ENCODE measurements at places on chromosomes 16 and 17.

- DNase-seq, result no peak
Observed at GRCh38 chr17:65277576-65277975, 140.4 kb downstream of the RGS9 start.

DNA sequence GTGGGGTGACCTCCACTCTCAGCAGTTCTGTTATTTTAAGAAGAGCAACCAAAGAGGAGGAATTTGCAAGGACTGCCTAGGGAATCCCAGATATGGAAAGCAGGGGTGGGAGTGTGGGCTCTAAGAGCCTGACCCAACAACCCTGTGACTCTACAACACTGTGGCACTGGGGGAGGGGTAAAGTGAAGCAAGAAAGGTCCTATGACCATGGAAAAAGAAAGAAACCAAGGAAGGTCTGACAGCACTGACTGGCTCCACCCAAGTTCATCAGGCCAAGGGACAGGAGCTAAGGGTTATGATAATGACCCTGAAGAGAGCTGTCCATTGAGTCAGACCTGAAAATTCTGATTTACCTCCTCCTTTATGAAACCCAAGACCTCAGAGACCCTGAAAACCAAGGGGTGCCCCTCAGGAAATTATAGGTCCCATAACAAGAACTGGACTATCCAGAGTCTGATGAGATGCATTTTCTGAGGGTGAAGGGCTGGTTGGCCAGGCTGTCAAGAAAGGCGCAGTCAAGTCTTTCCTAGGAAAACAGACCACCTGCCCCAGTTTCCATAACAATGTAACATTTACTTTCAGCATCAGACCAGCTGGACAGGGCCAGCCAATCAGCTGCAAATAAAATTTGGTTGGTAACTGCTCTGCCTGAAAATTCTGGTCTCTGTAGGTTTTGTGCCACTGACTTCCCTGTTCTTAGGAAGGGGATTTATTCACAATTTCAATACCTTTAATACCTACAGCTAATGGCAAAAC lies 53.8 kb upstream of the MTMR4 start:
- no peak for DNase-seq

DNA sequence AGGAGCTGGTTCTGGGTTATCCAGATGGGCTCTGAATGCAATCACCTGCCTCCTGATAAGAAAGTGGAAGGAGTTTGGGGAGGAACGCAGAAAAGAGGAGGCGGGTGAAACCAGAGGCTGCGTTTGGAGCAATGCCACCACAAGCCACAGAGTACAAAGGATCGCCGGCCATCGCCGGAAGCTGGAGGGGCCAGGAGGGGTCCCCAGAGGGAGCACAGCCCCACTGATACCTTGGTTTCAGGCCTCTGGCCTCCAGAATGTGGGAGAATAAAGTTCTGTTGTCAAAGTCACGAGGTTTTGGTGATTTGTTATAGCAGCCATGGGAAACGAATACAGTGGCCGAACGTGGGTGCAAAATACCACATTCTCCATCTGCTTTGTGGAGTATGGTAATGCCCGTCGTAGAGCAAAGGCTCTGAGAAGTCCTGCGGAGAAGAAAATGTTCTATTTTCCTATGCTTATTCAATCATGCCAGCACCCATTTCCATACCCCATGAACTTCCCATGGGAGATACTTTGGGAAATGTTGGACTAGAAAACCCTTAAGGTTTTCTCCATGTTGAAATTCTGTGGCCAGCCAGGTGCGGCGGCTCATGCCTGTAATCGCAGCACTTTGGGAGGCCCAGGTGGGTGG lies 51.4 kb downstream of the ZDHHC7 start:
- no peak for DNase-seq

- no peak for DNase-seq
Observed at GRCh38 chr17:6096201-6097004, 26.2 kb downstream of the WSCD1 start.

DNA sequence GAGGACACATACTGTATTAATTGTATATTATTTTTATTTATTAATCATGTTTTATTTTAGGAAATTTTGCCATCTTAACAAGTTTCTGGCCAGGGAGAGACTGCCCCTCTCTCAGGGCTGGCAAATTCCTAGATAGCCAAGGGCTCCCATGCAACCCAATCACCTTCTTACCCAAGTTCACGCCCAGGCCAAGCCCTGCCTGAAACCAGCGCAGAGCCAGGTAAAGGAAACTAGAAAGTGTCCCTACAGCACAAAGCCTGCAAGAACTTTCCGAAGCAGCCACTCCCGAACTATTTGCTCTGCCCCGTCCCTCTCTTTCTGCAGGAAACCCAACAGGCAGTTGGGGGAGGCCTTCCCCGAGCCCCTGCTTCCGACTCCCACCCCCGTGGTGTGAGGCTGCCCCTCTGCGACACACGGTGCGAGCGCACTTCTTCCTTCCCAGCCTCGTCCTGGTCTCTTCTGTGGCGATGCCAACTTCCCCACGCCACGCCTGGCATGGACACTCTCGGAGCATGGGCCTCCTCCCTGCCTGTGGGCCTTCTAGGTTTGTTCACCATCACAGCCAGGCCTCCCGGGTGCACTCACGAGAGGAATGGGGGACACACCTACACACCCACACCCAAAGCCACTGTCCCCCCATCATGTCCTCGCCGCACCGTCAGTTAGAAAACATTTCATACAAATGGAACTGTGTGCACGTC lies 100.4 kb downstream of the ZNF778 start:
- DNase-seq, result peak; percentile 24

GRCh38 chr17:60640503-60640902 lies 37.1 kb upstream of the BCAS3 start:
- DNase-seq, result no peak

DNA sequence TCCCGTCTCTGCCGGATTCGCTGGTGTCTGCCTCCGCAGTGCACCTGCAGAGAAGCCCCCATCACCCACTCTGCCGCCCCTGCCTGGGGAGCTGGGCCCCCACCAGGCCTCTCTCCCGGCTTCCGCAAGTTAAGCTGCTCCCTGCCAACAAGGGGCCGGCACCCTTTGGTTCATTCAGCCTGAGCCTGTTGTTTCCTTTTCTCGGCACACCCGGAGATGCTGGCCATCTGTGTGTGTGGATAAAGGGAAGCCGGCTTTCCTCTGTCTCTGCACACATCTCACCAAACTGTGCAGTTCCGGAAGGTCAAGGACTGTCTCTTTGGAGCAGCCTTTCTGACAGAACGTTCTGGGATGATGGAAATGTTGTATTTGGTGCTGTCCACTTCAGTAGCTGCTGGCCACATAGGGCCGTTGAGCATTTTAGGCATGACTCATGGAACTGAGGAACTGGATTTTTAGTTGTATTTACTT lies 6.8 kb downstream of the MAPK8IP3 start:
- no peak for DNase-seq

GRCh38 chr17:39709319-39709997 lies 9.6 kb downstream of the ERBB2 start:
- DNase-seq, result no peak

DNA sequence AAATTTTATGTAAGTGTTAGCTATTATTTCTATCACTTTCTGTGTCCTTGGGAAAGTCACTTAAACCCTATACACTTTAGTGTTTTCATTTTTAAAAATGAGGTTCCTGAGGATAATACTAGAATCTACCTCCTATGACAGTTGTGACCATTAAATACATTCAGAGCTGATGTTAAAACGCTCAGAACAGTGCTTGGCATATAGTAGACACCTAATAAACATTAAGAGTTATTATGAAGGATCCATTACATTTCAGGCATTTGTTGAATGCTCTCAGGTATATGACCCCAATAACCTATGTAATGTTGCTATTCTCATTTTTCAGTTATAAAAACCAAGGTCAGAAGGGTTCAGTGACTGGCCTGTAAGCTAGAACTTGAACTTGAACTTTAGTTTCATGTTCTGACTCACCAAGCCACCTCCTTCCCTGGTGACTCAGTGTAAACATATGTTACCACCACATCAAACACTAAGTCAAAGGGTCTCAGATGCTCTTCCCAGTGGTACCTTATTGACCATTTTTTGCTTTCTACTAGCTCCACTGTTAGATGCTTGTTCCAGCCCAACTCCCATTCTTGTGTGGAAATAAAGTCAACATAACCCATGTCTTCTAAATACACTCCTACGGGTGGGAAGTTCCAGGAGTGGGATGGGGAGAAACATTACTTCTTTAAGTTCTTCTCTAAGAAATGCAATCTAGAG lies 47.6 kb downstream of the HSD17B2 start:
- DNase-seq, result no peak

- DNase-seq, result no peak
Observed at GRCh38 chr16:15483857-15484256, 49.5 kb downstream of the BMERB1 start.

- no peak for DNase-seq
Observed at GRCh38 chr16:67236563-67237395, 9.8 kb downstream of the TMEM208 start.

DNA sequence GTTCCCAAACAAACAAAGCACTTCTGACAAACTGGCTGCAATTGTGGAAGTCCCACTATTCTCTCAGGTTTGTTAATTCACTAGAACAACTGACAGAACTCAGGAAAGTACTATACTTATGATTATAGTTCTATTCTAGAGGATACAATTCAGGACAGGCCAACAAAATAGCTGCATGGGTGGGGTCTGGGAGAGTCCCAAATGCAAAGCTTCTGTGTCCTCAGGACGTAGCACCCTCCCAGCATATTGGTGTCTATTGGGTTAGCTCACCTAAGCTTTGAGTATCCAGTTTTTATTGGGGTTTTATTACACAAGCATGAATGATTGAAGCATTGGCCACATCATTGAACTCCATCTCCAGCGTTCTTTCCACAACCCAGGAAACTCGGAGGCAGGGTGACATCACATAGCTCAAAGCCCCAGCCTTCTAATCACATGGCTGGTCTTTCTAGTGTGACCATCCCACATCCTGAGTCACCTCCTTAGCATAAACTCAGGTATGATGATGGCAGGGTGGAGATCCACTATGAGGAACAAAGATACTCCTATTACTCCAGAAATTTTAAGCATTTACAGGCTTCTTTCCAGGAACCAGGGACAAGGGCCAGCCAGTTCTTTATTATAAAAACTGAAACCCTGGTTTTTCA lies 43.9 kb upstream of the CCNF start:
- DNase-seq, result no peak

GRCh38 chr16:16083421-16084156 lies 134.2 kb downstream of the ABCC1 start:
- DNase-seq, result no peak

DNA sequence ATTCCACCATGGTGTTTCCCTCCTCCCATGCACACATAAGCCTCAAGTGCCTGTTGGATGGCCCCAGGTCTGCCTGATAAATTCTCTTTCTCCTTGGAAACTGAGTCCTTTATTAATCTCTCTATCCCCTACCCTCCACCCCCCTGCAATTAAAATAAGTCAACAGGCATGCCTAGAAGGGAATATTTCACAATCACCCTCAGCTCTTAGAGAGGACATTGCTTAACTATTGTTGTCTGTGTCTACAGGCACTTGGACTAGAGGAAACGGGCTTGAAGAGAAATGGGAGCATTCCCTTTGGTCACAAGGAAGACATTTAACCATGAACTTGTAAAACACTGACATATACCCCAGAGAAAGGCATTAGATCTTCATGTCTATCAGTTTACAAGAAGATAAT lies 39.5 kb downstream of the RCVRN start:
- no peak for DNase-seq

- DNase-seq, result no peak
Observed at GRCh38 chr16:27346819-27347218, 33.0 kb downstream of the IL4R start.

GRCh38 chr17:34125921-34126320 lies 129.2 kb upstream of the CCL2 start:
- no peak for DNase-seq

GRCh38 chr17:1464186-1464585 lies 8.2 kb upstream of the CRK start:
- DNase-seq, result no peak

- no peak for DNase-seq
Observed at GRCh38 chr16:75342308-75342811, 90.9 kb upstream of the BCAR1 start.

DNA sequence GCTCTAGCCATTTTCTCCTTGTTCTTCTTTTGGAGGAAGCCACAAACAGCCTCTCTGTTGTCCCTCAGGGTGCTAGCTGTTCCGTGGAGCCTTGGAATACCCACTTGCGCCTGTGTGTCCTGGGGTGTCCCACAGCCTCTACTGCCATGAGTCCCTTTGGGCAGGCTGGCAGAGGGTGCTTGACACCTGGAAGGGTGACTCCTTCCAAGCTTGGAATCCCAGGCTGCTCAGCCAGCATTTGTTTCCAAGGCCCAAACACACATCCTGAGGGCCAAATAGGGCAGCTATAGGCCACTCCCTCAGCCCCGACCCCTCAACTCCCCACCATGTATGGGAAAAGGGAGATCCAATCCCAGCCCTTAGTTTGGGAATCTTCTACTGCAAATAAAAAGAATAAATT lies 14.9 kb downstream of the ZNHIT3 start:
- DNase-seq, result no peak

DNA sequence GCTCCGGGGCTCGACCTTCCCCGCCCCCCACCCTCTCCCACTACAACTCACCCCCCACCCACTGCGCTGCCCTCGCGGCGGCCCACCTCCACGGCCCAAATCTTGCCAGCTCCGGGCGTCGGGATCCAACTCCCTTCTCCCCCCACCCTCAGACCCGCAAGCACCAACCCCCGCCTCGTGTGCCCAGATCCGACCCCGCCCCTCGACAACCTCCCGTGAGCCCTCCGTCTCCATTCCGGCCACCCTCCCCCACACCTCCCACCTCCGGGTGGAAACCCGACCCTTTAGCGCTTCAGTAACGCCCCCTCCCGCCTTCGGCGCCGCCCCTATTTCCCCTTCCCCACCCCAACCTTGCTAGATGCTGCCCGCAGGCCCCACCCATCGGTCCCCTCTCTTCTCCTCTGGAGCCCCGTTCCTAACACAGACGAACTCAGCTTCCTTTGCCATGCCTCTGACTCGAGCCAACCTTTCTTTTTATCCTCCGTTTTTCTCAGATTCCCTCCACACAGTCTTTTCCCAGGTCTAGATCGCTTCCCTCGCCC lies 717 bp downstream of the UBE2Z start:
- peak; percentile 83 for DNase-seq

GRCh38 chr16:2964475-2965336 lies 631 bp downstream of the KREMEN2 start:
- peak; percentile 28 for DNase-seq

DNA sequence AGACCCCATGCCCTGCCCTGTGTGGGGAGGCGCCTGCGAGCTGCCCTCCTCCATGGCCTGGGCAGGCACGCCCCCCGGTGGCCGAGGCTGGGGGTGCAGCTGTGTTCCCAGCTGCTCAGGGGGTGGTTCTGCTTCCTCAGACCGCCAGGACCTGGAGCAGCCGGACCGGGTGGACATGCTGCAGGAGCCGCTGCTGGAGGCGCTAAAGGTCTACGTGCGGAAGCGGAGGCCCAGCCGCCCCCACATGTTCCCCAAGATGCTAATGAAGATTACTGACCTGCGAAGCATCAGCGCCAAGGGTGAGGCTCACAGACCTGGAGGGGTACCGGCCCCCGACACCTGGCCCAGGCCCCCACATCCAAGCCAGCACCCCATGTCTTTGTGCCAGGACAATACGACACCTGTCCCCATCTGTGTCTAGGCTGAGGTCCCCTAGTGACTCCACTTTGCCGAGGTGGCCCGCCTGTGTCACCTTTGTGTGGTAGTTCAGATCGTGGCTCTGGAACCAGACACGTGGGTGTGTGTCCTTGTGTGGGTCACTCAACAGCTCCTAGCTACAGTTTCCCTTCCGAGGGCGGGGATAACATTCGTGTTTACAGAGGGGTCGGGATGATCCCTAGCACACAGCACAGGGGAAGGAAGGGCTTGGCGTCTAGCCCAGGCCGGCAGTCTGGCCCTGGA lies 9.3 kb downstream of the GJD3 start:
- peak; percentile 91 for DNase-seq
